ENCODE measurements at places on chromosomes 2 and 18. TPM values are rescaled to one million over a fixed set of nuclear protein-coding genes. Genes with fewer than 3 reads are reported as not detected.

The ARHGEF4 gene
- polyA plus RNA-seq: 8.9 TPM

The ANKRD62 gene
- 0.03 TPM for polyA plus RNA-seq

The GALNT5 gene
- 0.31 TPM for polyA plus RNA-seq

The SLC9A2 gene
- polyA plus RNA-seq: 0.59 TPM

The FAM237A gene
- polyA plus RNA-seq: not detected

The CPLX4 gene
- 0.07 TPM for polyA plus RNA-seq

The ZRANB3 gene
- polyA plus RNA-seq: 1.5 TPM

The TMEM200C gene
- 0.12 TPM for polyA plus RNA-seq

The CABYR gene
- polyA plus RNA-seq: 0.90 TPM

The NEURL3 gene
- 12.5 TPM for polyA plus RNA-seq

The RND3 gene
- 56.5 TPM for polyA plus RNA-seq

The KLHL41 gene
- polyA plus RNA-seq: 0.45 TPM

The MYO7B gene
- polyA plus RNA-seq: 2.2 TPM

The RAX gene
- polyA plus RNA-seq: not detected

The RNF152 gene
- 4.2 TPM for polyA plus RNA-seq
